ENCODE measurements at places on chromosomes 16 and 17.
A peak's percentile ranks its signal among the peaks of the same experiment; 100 is the strongest.

DNA sequence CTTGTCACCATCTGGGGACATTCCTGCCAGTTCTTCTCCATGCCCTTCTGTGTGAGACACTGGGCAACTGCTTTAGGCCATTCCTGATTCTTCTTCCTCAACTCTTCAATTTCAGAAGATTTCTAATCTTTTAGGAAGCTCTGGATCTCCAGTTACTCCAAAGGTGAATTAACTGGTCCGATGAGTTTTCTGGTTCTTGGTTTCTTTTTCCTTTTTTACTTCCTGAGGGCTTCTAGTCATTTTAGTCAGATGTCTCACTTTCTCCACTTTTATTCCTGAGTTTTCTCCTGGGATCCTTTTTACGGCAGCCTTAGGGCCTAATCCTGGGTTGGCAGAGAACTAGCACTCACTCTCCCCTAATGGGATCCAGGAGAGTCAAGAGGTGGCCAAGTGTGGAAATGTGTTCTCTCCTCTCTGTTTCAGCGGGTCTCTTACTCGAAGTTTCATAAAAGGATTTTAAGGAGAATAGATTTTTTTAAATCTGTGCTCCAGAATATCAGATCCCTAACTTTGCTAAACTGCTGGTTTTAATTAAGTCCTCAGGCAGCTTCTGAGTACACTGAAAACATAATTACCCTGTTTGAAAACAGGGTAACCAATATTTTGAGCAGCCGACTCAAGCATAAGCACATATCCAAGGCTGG lies 107.6 kb downstream of the RMI2 start:
- no peak for DNase-seq

- no peak for DNase-seq
Measured at GRCh38 chr17:79109584-79109983, 35.0 kb downstream of the ENGASE start.

DNA sequence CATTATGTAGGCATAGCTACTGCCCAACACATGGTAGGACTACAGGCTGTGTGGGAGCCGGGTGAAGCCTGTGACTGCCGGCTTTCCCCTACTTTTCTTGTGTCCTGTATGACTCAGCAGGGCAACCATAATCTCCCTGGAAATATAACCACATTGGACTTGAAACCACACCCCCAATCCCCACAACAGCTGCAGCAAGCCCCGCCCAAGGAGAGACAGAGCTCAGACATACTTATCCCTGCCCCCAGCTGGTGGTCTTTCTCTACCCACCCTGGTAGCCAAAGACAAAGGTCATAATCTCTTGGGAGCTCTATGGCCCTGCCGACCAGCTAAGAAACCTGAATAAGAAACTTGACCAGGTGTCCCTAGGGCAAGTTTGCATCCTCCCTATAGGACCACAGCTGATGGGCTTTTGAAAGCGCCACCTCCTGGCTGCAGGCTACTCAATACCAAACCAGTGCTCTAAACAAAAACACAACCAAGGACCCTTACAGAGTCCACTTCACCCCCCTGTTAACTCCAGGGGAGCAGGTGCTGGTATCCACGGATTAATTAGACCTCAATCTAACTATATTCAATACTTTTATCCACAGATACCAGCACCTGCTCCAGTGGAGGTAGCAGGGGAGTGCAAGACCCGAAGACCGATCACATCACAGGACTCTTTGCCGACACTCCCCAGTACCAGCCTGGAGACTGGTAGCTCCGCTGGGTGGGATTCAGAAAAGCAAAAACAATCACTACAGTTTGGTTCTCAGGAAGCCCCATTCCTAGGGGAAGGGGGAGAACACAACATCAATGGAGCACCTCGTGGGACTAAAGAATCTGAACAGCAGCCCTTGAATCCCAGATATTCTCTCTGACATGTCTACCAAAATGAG lies 91.2 kb downstream of the IRX5 start:
- no peak for DNase-seq

- no peak for DNase-seq
Measured at GRCh38 chr16:17360693-17361122, 110.1 kb downstream of the XYLT1 start.

GRCh38 chr17:43020789-43021740 lies 1.1 kb downstream of the VAT1 start:
- DNase-seq: no peak

DNA sequence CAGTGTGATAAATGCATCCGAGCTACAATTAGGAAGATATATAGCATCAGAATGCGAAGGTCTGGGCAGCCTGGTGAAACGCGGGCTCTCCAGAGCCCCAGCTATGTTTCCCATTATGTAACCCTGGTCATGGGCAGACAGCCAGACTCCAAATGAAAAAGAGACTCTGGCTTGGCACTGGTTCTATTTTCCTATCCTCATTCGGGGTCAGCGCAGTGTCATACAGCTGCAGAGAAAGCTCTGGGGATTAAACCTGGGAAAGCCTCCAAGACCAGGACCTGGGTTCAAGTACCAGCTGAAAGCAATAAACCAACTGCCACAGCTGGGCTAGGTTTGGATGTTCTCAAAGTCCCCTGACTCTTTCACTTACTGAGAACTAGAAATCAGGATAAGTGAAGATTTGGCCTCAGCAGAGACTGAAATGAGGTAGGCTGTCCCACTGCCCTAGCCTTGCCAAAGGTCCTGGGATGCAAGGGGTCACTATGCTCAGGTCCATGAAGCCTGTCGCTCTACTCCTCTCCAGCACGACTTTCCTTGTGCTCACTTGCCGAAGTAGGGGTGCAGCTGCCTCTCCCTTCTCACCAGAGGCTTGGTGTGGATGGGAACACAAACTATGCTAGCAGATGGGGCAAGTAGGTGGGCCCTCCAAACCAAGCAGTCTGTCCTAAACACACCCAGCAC lies 123.8 kb downstream of the SMG6 start:
- DNase-seq: no peak

GRCh38 chr17:8952191-8952590 lies 13.3 kb downstream of the PIK3R5 start:
- no peak for DNase-seq

DNA sequence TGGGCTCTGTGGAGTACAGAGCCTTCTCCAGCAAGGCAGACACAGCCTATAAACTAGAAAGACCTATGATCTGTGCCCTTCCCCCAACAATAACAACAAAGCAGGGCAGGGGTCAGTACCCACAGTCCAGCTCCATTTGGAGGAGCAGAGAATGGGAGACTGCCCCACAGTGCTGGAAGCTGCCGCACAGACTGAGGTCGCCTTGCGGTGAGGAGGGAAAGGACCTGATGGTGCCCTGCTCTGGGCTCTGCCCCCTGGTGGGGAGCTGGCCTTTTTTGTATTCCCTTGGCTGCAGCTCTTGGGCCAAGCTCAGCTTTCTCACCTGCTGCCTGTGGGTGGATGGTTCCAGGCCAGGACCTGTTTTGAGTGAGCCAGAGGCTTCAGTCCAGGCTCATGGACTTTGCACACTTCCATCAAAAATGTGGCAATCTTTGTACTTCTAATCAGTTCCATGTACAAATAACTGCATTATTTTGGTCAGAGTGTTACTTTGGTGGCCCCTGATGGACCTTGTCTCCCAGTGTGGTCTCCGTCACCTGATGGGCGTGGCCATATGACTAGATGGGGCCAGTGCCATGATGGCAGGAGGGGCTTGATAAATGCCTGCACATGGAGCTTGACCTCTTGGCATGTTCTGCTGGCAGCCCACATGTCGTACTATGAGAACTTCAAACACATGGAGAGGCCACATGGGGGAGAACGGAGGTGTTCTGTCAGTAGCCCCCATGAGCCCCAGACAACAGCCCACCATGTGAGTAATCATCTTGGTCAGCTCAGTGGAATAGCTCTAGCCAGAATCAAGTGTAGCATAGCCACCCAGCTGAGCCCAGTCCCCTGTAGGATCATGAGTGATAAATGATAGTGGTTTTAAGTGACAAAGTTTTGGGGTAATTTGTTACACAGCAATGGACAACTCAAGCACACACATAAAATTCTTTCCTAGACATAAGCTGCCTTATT lies 24.2 kb downstream of the B9D1 start:
- DNase-seq: peak; percentile 34

- DNase-seq: no peak
Measured at GRCh38 chr17:4007346-4008081, 43.3 kb upstream of the ATP2A3 start.

- DNase-seq: no peak
Measured at GRCh38 chr16:10266809-10267208, 84.6 kb upstream of the GRIN2A start.

DNA sequence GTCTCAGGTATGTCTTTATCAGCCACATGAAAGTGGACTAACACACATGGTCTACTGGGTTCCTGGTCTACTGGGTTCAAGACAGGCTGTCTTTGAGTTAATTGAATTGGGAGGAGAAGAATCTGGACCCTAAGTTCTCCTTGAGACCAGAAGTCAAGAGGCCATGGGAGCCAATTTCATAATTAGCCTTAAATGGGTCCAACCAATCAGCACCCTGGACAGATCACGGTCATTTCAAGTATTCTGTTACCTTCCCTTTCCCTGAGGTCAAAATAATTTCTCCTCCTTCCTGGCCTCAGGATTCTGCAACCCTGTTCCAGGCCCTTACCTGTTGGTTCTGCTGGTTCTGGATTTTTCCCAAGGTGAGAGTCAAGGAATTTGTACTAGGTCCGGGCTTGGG lies 23.8 kb downstream of the OSBPL7 start:
- DNase-seq: no peak

- DNase-seq: no peak
Measured at GRCh38 chr16:81547194-81547938, 102.8 kb downstream of the CMIP start.

GRCh38 chr17:75403131-75403530 lies 2.3 kb downstream of the GRB2 start:
- no peak for DNase-seq

- DNase-seq: no peak
Measured at GRCh38 chr17:44146375-44147346, 4.9 kb downstream of the HROB start.

DNA sequence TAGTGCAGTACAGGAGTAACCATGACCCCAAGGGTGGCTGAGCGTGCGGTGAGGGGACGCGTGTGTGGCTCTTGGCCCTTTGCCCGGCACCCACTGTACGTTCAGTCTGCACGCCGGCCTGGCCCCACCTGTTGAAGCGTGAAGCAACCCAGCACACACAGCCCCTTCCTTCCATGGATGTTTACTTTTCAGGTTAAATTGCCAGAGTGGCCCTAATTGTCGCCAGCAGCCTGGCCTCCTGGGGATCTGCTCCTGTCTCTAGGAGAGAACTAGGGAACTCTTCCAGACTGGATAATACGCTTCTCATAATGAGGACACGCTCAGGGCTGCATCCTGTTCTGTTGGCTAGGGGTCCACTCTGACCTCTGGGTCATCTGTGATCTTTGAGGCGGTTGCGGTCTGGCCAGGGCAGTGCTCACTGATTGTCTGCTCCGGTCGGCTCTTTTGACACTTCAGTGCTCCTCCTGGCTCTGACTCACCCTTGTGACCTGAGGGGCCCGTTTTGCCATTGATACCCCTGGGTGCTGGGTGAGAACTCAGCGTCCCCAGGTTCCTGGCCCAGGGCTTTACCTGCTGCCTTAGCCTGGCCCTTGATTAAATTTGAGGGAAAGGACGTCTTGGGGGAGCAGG lies 27.7 kb downstream of the TPSG1 start:
- no peak for DNase-seq

DNA sequence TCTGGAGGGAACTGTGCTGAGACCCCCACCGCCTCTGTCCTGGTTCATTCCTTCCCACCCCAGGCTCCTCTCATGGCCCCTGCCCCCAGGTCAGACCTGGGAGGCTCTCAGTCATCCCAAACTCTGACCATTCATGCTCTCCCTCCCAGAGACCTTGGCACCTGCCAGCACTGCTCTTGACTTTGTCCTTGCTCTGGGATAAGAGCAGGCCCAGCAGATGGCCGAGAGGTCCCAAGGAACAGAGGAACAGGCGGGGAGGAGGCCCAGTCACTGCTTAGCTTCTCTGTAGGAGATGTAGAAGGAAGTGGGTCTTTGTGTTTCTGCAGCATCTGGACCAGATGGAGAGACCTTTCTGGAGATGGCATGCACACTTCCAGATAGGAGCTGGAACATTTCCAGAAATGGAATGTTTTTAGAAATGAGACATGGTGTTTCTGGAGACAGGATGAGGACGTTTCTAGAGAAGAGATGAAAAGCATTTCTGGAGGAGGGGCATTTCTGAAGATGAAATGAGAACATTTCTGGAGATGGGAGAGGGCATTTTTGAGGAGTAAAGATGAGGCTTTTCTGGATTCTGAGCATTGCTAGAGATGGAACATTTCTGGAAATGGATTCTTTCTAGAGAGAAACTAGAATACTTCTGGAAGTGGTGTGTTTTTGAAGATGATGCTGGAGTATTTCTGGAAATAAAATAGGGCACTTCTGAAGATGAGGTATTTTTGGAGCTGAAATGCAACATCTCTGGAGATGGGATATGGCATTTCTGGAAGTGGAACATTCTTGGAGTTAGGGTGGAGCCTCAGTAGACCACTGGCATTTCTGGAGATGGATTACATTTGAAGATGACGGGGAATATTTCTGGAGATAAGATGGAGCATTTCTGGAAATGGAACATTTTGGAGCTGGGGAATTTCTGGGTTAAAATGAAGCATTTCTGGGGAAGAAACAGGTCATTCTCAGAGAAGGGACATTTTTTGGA lies 55.2 kb downstream of the RAI1 start:
- DNase-seq: no peak

- DNase-seq: no peak
Measured at GRCh38 chr17:16286947-16287562, 66.2 kb downstream of the CENPV start.

GRCh38 chr17:75996665-75997590 lies 3.7 kb upstream of the CDK3 start:
- no peak for DNase-seq

GRCh38 chr16:77499373-77500285 lies 64.8 kb upstream of the ADAMTS18 start:
- DNase-seq: no peak

GRCh38 chr16:13552062-13552959 lies 367.6 kb upstream of the ERCC4 start:
- no peak for DNase-seq

DNA sequence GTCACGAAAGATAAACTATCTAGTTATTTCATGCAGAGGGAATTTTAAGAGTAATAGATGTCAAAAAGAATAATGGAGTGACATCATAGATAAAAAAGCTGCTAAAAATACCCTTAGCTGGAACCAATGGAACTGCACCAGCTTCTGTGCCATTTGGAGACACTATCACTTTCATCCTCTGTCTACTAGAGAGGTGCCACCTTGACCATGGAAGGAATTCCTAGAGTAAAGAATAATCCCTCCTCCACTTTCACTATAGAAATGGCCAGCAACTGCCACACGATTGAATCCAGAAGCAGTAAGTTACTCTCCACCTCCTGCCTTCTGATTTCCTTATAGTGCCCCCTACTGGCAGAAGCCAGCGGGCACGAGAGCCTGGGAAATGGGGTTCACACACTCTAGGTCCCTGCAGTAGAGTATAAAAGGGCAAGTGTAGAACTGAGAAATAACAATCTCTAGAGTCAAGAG lies 2.8 kb upstream of the ALDH3A2 start:
- DNase-seq: no peak

GRCh38 chr16:81121474-81121990 lies 25.3 kb upstream of the GCSH start:
- no peak for DNase-seq

- no peak for DNase-seq
Measured at GRCh38 chr17:1002412-1002753, 5.5 kb downstream of the TIMM22 start.

GRCh38 chr16:49277386-49277742 lies 4.3 kb downstream of the CBLN1 start:
- DNase-seq: no peak

Measured in stimulated activated CD8-positive, alpha-beta memory T cell treated with anti-CD3 and anti-CD28 coated beads, Interleukin-4, amount 100 ng/mL, for 1 hour (primary cell).